ENCODE measurements at places on chromosomes 2 and 18.
A peak's percentile ranks its signal among the peaks of the same experiment; 100 is the strongest.

DNA sequence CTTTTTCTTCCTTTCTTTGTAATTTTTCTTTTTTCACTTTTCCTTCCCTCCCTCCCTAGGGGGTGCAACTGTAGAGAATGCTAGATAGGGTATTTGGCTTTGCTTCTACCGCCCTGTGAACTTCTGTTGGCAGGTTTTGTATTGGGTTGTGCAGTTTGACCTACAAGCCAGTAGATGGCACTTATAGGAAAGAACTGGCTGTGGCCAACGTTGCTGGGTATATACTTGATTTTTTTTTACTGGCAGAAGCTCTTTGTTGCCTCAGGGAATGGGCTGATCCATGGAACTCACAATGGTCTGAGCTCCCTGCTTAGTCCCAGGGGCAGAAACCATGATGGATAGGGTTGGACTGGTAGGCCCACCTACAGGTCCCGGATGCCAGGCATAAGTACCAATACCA lies 1019.5 kb upstream of the LRRTM1 start:
- no peak for DNase-seq

- DNase-seq, result peak; percentile 51
Observed at GRCh38 chr2:105369777-105370690, 28.8 kb downstream of the FHL2 start.

GRCh38 chr2:200625958-200626363 lies 40.1 kb downstream of the AOX1 start:
- DNase-seq, result no peak

GRCh38 chr2:164495491-164496223 lies 125.6 kb downstream of the GRB14 start:
- DNase-seq, result no peak

- no peak for DNase-seq
Observed at GRCh38 chr2:61420991-61421544, 49.8 kb downstream of the USP34 start.

- DNase-seq, result no peak
Observed at GRCh38 chr2:74278176-74278575, 65.0 kb downstream of the SLC4A5 start.

- no peak for DNase-seq
Observed at GRCh38 chr2:108911807-108912628, 77.0 kb downstream of the EDAR start.

- no peak for DNase-seq
Observed at GRCh38 chr2:240553956-240554480, 3.8 kb downstream of the ANKMY1 start.

- DNase-seq, result no peak
Observed at GRCh38 chr2:42089340-42089925, 41.6 kb downstream of the PKDCC start.

DNA sequence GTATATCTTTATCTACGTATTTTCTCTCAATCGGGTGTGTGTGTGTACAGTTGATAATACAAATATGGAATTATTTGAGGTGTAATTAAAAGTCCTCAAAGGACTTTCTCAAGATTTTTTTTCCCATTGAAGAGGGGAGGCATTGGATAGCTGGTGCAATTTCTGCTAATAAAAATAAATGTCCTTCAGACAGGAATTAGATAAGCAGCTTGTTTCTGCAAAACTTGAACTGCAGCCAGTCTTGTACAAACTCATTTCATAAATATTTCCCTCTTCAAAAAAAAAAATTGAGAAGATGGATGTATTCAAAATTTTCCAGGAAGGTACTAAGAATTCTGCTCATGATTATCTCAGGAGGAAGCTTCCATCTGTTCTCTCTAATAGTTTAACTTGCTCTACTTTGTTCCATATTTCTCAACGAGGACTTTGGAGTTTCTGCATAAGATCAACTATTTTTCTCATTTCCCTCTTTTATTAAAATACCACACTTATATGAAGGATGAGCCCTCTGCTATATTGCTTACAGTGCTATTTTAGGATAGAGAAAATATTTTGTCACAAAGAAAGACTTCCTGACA lies 33.0 kb upstream of the GLS start:
- no peak for DNase-seq

- DNase-seq, result no peak
Observed at GRCh38 chr2:223048519-223048918, 3.5 kb upstream of the KCNE4 start.

DNA sequence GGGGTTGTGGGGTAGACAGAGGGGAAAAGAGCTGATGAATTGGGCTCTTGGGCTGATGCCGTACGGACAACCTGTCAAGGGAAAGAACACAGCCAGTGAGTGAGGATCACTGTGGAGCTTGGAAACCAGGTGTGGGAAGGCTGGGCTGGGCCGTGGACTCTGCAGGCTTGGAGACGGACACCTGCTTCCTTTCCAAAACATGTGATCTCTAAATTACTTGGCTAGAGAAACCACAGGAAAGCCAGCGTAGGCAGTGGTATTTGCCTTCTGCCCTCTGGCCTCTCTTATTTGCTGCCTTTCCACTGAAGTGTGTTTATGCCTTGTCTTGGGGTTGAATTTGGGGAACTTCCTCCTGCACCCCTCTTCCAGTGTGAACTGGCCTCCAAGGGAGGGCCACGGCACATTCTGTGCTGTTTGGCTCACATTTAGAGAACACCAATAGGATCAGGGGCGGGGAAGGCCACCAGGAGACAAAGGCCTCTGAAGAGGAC lies 267.7 kb downstream of the PRKCE start:
- DNase-seq, result no peak

- DNase-seq, result no peak
Observed at GRCh38 chr2:17148407-17149145, 369.7 kb downstream of the RAD51AP2 start.

DNA sequence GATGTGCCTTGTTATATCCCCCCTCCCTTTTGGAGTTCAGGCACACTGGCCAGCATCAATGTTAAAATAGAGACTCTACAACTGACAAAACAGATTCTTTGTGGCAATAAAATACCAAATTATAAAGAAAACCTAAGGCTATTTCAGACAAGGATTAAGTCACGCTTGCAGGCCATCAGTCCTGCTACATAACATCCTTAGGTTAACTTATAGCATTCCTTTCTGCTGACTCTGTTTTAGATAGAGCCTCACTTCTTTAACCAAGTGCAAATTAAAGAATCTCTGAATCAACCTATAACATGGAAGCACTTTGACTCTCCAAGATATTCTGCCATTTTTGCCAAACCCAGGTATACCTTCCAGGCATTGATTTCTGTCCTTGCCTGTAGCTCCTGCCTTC lies 784.6 kb downstream of the RNF144A start:
- DNase-seq, result no peak

GRCh38 chr18:23071285-23071684 lies 64.0 kb upstream of the CABLES1 start:
- peak; percentile 64 for DNase-seq

DNA sequence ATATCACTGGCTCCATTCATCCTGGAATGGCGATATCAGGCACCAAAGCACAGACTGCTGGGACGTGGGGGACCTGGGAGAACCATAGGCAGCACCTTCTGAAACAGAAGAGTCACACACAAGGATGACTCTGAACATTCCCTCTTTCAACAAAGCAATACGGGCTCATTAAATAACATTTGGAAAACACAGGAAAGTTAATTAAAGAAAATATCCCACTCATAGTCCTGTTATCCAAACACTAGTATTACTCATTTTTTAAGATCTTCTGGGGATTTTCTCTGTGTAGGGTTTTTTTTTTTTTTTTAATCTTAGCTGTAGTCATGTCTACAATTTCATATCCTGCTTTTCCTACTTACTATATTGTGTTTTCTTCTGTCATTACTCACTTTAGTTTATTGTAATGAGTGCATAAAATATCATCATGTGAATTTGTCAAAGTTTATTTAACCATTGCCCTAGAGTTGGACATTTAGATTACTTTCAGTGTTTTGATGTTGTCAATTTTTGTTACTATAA lies 70.0 kb upstream of the SP3 start:
- DNase-seq, result no peak

DNA sequence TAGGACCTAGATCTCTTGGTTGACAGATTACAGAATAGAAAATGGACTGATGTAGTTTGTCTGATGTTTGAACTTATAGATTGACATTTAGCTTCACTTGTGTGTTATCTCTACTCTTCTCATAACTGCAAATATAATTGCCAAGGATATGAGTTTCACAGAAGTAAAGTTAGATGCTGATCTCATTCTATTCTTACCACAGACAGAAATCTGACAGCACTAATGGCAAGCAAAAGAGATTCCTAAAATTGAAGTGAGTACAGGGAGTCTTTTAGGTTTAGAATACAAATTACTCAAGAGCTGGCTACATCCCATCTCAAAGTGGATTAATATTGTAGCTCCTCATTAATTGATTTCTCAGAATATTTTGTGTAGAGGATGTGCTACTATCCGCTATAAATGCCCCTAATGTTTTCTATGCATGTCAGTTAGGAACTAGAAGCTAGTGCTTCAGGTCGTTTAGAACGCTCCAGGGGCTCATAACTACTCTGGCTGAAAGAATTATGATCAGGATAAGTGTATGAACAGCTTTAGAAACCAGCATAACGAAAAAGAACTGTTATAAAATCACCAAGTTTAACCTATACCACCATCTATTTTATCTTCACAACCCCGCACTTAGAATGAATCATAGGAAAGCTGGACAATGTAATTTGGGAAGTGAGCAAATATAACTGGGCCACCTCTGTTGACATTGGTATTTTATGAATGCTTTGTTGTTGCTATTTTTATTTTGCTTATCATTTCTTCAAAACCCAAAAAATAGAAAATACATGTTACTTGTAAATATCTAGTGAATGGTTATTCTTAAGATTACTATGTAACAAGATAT lies 378.8 kb upstream of the REG3G start:
- DNase-seq, result no peak

GRCh38 chr2:60852282-60852860 lies 29.0 kb upstream of the REL start:
- no peak for DNase-seq

DNA sequence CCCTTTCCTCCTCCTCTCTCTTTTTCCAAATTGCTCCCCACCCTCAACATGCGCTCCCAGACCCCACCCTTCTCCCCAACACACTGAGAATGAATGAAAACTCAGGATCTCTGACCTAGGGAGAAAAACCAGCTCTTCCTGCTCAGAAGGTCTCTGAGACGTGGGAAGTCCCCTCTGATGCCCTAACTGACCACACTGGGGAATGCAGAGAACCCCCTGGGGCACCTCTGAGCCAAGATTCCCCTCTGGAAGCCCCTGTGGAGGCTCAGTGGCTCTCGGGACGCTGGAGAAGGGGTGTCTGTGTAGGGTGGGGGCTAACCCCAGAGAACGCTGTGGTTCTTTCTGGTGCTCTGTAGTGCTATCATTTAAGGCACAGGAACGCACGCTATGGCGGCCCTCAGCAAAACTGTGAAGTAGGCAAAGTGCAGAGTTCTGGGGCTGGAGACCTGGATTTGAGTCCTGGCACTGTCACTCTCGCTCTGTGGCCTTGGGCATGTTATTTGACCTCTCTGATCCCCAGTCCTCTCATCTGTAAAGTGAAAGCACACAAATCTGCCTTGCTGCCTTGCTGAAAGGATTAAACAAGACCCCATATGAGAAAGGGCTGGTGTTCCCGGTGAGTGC lies 17.1 kb downstream of the ATOH8 start:
- DNase-seq, result no peak

DNA sequence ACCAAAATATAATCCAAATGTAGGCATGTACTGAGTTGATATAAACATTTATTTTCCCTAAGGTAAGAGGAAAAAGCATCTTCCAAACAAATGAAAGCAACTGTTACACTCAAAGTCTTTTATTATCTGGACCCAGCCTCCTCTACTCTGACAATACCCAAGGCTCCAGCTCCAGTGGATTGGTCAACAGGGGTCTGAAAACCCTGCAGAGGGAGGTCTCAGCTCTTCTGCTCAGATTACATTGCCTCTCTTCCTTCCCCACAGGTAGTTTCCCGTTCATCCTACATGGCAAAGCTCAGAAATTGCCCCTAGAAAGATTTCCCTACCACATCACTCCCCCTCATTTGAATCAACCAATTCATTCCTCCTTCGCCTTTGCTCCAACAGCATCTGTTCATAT lies 457.0 kb downstream of the METTL4 start:
- no peak for DNase-seq

DNA sequence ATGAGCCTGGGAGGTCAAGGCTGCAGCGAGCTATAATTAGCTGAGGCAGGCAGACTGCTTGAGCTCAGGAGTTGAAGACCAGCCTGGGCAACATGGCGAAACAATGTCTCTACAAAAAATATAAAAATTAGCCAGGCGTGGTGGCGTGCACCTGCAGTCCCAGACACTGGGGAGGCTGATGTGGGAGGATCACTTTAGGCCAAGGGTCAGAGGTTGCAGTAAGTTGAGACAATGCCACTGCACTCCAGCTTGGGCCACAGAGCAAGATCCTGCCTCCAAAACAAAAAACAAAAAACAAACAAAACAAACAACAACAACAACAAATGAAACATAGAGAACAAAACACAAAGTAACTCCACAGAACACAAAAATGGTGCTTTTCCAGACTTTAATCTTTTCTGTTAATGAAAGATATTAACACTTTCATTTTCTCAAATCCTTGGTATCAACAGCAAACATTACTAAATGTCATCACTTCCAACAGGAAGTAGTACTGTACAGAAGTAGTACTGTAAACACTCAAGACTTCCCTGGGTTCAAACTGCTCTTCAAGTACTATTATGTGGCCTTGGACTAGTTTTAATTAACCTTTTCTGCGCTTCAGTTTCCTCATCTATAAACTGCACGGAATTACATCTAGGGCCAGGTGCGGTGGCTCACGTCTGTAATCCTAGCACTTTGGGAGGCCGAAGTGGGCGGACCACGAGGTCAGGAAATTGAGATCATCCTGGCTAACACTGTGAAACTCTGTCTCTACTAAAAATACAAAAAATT lies 27.9 kb downstream of the PUM2 start:
- DNase-seq, result no peak

DNA sequence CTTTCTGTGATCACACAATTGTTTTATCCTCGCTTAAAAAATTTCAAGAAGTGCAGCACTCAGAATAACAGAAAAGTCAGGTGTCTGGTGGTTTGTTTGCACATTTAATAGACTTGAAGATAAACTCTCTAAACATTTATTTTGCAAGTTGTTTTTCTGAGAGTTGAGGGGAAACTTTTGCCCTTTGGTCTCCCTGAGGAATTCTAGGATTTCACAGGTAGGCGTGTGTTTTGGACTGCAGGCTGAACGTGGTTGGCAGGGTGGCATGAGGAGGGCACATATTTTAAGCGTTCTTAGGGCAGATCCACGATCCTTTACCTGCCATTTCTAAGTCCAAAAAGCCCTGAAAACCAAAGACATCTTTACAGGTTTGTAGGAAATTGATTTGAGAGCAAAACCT lies 188.6 kb downstream of the NEDD4L start:
- DNase-seq, result no peak

- no peak for DNase-seq
Observed at GRCh38 chr2:161596148-161596547, 28.1 kb upstream of the SLC4A10 start.

DNA sequence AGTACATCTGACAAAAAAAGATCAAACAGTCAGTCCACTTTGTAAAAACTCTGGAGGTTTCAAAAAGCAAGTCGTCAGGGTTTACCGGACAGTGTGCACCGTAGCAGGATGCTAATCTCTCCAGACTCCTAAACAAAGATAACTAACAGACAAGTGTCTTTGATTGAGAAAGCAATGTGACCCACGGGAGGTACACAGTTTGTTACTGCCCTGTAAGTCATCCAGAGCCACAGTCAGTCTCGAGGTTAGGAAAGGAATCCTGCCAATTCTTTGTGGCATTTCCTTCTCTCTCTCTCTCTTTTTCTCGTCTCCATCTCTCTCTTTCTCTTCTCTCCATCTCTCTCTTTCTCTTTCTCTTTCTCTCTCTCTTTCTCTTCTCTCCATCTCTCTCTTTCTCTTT lies 42.8 kb downstream of the LRRTM4 start:
- DNase-seq, result no peak

All from GM18507 (cell line).